SW 1271 (cell line): ENCODE measurements at places on chromosomes 16 and 17.

GRCh38 chr16:88373927-88374492 lies 8.7 kb upstream of the ZNF469 start:
- DNase-seq: no peak

- DNase-seq: no peak
These were observed 439 bp upstream of the TMEM231 start for GRCh38 chr16:75556431-75556950.

GRCh38 chr17:4550534-4551039 lies 4.6 kb downstream of the MYBBP1A start:
- DNase-seq: no peak

GRCh38 chr16:637081-638018 lies 1.2 kb upstream of the METTL26 start:
- DNase-seq: no peak

- no peak for DNase-seq
These were observed 1.5 kb downstream of the HAPSTR1 start for GRCh38 chr16:9092978-9093344.

DNA sequence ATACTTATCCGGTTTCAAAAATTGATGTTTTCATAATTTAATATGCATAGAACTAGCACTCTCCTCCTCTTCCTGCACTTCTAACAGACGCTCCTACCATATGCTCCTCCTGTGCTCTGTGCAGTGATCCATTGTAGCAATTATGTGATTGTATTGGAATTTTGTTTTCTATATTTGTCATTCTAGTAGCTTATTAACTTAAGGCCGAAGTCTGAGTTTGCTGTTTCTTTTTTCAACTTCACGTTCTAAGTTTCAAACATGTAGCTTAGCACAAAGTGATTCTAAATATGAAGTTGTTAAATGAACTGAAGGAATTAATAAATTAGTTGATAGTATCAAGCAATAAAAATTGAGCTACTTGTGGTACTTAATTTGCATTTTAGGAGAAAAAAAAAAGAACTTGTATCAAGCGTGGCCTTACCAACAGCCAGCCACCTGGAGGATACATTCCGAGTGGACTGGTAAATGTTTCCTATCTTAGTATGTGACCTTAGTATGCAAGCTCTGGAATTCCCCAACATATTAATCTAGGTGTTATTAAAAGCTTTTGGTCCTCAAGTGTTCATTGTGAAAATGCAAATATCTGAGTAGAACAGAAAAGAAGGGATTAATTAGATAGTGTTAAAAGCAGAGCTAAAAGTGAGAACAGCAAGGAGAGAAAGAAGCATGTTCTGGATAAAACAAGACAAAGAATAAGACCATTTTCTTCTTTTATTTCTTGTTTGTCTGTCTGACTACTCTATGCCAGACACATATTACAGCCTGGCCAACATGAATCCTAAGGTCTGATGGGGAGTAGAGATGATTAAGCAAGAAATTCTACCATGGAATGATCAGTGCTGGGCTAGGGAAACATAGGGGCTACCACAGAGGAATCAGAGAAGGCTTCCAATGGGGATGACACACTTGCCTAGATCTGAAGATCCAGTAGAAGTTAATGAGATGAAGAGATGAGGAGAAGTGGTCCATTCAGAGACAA lies 290.4 kb upstream of the MON1B start:
- DNase-seq: no peak

DNA sequence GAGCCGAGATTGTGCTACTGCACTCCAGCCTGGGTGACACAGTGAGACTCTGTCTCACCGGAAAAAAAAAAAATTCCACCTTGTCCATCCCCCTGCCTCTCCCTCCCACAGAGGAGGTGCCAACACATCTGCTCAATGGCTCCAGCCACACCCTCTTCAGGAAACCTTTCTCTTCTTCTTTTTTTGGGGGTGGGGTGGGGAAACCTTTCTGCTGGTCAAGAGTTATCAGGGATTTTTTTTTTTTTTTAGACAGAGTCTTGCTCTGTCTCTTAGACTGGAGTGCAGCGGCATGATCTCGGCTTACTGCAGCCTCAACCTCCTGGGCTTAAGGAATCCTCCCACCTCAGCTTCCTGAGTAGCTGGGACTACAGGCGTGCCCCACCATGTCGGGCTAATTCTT lies 18.7 kb downstream of the TNS4 start:
- no peak for DNase-seq

GRCh38 chr17:34300652-34301370 lies 15.3 kb downstream of the CCL11 start:
- DNase-seq: no peak

- no peak for DNase-seq
These were observed 370.9 kb upstream of the RBFOX1 start for GRCh38 chr16:6961704-6962103.

DNA sequence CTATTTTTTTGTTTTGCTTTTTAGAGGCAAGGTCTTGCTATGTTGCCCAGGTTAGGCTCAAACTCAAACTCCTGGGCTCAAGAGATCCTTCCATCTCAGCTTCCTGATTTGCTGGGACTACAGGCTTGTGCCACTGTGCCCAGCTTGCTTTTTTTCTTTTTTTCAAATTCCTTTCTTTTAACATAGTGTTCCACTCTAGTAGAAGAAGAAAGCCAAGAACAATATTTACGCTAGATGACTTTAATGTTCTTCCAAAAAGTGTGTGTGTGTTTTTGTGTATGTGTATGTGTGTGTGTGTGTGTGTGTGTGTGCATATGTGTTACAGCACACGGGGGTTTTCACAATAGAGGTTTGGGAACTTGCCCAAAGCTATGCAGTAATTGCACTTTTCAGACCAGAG lies 10.7 kb upstream of the UMOD start:
- DNase-seq: no peak

GRCh38 chr16:86748652-86749051 lies 170.3 kb downstream of the FOXL1 start:
- no peak for DNase-seq

GRCh38 chr16:50752471-50753235 lies 10.8 kb downstream of the CYLD start:
- DNase-seq: no peak

DNA sequence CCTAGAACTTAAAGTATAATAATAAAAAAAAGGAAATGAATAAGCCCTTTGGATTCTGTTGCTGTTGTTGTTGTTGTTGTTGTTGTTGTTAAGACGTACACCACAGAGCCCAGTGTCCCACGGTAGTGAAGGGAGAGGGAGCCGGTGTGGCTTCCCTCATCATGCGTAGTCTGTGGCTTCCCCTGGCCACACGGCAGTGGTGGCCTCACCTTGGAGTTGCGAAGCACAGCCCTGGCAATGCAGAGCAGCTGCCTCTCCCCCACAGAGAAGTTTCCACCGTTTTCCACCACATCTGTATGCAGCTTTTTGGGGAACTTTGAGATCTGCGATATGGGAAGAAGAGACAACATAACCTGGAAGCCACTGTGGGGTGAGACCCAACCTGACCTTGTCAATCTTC lies 14.1 kb upstream of the ABCC12 start:
- DNase-seq: no peak

GRCh38 chr16:4372578-4373355 lies 1.1 kb downstream of the VASN start:
- no peak for DNase-seq

DNA sequence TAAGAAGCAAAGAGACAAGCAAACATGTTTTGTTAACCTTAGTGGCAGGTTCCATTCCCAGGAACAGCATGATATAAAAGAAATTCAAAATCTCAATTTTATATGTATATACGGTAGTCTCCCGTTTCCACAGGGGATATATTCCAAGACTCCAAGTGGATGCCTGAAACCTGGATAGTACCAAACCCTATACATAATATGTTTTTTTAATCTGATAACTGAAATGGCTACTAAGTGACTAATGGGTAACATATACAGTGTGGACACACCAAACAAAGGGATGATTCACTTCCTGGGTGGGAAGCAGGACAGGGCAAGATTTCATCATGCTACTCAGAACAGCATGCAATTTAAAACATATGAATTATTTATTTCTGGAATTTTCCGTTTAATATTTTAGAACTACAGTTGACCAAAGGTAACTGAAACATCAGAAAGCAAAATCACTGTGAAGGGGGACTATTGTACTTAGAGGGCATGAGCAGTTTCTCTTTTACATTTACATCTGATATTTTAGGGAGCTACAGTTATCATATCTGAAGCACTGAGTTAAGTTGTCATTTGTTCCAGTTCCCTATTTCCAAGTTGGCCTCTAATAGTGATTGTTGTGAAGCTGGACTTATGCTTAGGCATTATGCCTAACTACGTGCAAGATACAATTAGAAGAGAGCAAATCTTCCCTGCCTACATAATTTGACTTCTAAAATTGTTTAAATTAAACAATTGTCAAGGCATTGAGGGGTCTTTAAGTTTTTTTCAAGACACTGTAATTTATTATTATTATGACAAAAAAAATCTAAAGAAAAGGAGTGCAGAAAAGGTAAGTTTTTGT lies 34.1 kb upstream of the ABCA6 start:
- peak; percentile 73 for DNase-seq

GRCh38 chr17:71821511-71821910 lies 299.3 kb upstream of the SOX9 start:
- DNase-seq: no peak

DNA sequence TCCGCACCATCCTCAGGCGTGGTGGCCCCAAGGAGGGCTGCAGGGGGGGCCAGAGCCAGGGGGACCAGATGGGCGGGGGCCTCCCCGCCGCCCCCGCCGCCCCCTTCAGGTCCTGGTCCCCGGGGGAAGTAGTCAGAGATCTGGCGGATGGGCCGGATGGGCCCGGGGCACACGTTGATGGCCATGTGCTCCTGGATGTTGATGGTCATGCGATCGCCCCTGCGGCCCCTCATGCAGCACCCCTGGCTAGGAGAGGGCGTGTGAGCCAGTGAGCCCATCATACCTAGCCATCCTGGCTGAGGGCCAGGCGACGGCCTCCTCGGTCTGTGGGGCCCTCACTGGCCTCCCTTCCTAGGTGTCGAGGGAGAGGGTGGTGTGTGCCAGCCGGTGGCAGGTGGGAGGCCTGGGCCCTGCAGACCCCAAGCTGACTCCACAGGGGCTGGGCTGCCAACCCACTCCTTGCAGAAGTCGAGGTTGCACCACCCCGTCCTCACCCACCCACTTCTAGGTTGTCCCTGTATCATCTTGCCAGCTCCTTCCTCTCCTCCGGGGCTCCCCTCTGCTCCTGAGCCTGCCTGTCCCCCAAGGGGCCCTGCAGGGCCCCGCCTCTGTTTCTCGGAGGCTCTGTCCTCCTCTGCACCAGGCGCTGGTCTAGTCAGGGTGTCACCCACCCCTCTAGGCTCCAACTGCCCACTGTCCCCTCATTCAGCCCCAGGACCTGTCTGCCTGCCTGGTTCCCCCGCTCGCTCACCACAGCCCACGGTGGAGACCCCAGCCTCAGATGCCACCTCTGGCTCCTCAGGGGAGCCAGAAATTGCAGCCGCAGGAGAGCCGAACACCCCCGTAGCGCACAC lies 610 bp downstream of the DOC2A start:
- DNase-seq: no peak

- no peak for DNase-seq
These were observed 37.2 kb upstream of the BCO1 start for GRCh38 chr16:81201267-81201666.

- DNase-seq: no peak
These were observed 99.3 kb downstream of the NDE1 start for GRCh38 chr16:15749371-15749770.

DNA sequence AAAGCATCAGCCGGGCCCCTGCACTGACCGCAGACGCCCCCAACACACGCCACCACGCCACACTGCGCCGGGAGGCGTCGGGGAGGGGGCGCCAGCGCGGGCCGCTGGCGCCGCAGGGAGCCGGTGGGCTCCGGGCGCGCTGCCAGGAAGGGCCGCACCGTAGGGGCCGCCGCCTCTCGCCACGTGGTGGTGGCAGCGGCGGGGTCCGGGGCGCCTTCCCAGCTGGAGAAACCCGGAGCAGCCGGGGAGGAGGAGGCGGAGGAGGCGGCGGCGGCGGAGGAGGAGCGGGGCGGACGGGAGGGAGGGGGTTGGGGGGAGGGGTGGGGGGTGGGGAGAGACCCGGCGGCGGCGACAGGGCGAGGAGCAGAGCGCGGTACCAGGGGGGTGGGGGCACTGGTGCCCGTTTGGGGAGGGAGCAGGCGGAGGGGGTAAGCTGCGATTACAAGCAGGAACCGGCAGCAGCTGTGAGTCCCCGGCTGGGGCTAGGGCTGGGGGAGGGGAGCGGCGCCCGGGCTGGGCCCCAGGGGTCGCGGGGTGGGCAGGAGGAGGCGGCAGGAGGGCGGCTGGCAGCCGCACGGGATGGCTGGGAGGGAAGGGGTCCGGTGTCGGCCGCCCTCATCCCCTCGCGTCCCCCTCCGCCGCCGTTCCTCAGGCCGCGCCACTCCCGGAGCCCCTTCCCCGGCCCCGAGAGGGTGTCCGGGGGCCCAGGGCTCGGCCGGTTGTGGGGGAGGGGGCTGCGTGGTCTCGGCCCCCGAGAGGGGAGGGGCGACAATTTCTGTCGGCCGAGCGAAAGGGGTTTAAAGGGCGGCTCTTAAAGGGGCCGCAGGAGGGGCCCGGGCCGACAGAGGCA lies at the start of gene TBKBP1:
Gene TBKBP1, plus strand, starts transcription at position 431 of the 850 bp plus-strand sequence. CDS start 1,952 bp downstream, outside the sequence.
- no peak for DNase-seq

DNA sequence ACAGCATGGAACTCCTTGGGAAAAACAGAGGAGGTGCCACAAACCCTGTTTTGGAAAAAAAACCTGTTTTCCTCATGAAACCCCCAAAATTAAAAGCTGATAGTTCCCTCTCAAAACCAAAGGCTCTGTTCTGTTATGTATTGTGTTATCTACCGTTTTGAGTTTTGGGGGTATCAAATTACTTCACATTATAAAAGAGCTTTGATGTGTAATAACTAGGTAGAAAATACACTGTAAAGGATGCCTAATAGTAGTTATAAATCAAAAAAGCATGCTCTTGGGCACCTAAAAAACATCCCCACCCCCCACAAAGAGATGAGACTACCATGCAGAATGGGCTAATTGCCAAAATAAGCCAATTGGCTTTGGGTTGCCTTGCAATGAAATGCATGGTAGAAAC lies 30.8 kb downstream of the C16orf54 start:
- DNase-seq: no peak

GRCh38 chr17:10327640-10328039 lies 45.2 kb downstream of the MYH13 start:
- peak; percentile 72 for DNase-seq

- no peak for DNase-seq
These were observed 368.2 kb downstream of the SLC39A11 start for GRCh38 chr17:72724267-72724666.

DNA sequence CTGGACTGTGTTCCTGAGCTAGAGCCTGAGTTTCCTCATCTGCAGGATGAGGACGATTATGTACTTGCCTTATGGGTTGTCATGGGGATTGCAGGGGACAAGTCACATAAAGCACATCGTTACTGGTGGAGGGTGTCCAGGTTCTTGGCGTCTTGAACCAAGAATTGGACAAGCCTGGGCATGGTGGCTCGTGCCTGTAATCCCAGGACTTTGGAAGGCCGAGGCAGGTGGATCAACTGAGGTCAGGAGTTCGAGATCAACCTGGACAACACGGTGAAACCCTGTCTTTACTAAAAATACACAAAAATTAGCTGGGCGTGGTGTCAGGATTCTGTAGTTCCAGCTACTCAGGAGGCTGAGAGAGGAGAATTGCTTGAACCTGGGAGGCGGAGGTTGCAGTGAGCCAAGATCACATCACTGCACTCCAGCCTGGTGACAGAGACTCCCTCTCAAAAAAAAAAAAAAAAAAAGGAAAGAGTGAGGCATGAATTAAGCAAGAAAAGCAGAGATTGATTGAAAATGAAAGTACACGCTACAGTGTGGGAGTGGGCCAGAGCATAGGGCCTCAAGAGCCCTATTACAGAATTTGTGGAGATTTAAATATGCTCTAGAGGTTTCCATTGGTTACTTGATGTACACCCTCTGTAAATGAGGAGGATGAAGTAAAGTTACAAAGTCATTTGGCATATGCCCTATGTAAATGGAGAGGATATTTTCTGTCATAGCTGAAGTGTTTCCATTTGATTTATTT lies 30.7 kb downstream of the ADGRG5 start:
- DNase-seq: no peak

GRCh38 chr16:55810451-55810961 lies 22.4 kb downstream of the CES1 start:
- no peak for DNase-seq
